Activated naive CD8-positive, alpha-beta T cell treated with anti-CD3 and anti-CD28 coated beads, Interleukin-2, amount 10 ng/mL, durations not matched to agents 7 days and 5 days (primary cell): ENCODE measurements at places on chromosomes 3 and 15.

DNA sequence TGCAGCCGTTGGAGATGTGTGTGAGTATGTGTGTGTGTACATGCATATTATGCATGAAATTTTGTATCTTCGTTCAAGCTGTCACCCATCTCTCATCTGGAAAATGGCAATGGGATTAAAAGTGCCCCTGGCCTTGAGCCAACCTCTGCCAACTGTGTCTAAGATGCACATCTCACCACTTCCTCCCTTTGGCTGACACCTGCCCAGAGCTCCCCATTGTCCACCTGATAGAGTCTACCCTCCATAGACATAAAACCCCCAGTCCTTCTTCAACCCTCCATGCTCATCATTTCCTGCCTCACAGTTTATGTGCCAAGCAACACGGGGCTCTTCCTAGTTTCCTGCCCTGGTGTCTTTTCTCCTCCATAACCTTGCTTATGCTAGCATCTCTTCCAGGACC is 187.5 kb upstream of the HES1 start:
- no peak for DNase-seq
- H3K4me1 ChIP-seq, result no peaks in the 10 kb centered on the region
- H3K27me3 ChIP-seq, result peaks cover 10% of the 10 kb centered on the region
- H3K36me3 ChIP-seq, result no peaks in the 10 kb centered on the region
- no peak overlapping the region for H3K4me3 ChIP-seq
- no peak overlapping the region for H3K27ac ChIP-seq

DNA sequence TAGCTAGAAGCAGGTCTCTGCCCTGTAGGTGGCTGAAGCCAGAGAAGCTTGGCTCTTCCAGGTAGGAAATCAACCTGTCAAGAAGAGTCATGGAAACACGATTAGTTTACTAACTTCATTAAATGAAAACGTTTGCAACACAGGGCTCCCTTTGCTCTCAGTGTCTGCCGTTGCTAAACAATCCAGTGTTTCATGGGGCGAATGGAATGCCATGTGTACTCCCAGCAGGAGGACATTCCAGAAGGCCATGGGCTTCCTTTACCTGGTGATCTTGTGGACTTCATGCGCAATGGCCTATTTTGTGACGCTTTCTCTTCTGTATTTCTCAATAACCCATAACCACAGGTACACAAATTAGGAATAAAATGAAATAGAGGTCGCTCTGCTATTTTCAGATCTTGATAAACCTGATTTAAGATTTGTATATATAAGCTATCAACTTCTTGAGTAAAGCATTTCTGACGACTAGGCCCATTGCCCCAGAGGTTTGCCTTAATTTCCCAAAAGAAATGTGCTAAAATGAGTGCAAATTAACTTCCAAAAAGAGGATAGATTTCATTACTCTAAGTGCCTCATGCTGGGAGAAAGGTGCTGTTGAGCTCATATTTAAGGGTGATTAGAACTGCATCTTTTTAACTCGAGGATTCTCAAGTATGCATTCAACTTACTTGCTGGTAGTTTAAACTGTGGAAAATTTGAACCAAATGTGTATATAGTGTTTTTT is 171.0 kb downstream of the EPHA3 start:
- H3K4me3 ChIP-seq, result no peak overlapping the region
- H3K36me3 ChIP-seq, result no peaks in the 10 kb centered on the region
- DNase-seq, result no peak

- peak; percentile 64 for DNase-seq
- H3K27ac ChIP-seq, result peak overlapping the region; percentile 46
- peaks cover 10% of the 10 kb centered on the region for H3K27me3 ChIP-seq
- peak overlapping the region; percentile 68 for H3K4me3 ChIP-seq
- H3K36me3 ChIP-seq, result no peaks in the 10 kb centered on the region
These were observed 12.3 kb upstream of the PCSK6 start for GRCh38 chr15:101501703-101502373.

- no peak overlapping the region for H3K27ac ChIP-seq
- peaks cover 5% of the 10 kb centered on the region for H3K4me1 ChIP-seq
- peaks cover 2% of the 10 kb centered on the region for H3K36me3 ChIP-seq
- peaks cover 31% of the 10 kb centered on the region for H3K27me3 ChIP-seq
- no peak overlapping the region for H3K4me3 ChIP-seq
These were observed 5.5 kb downstream of the ADGRG7 start for GRCh38 chr3:100614941-100615340.

DNA sequence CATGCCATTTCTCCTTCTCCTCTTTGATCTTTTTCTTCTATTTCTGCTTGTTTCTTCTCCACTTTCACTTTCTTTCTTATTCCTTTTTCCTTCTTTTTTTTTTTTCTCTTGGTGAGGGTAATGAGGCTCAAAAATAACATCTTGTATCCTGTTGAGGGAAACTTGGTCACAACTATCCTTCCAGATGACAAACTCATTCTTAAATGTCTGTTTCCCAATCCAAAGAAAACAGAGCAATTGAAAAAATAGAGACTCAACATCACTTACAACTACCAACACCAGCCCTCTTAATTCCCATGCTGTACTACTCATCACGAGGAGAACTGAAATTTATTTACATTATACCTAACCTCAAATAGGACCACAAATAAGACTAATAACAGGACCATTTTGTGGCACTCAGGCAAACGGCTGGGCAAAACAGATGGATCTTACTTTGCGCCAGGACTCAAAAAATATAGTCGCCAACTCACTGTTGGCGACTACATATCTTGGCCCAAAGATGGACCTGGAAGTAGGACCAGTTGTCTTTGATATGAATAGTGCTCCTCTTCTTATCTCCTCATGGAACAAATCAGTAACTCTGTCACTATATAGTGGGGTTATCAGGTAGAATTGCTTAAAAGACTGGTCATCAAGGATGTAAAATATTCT is 343.9 kb downstream of the ZBTB20 start:
- H3K36me3 ChIP-seq, result peaks cover 9% of the 10 kb centered on the region
- DNase-seq, result no peak
- no peak overlapping the region for H3K27ac ChIP-seq
- H3K27me3 ChIP-seq, result no peaks in the 10 kb centered on the region
- peaks cover 7% of the 10 kb centered on the region for H3K4me1 ChIP-seq

- H3K36me3 ChIP-seq, result no peaks in the 10 kb centered on the region
- peaks cover 3% of the 10 kb centered on the region for H3K4me1 ChIP-seq
- peaks cover 4% of the 10 kb centered on the region for H3K27me3 ChIP-seq
- no peak overlapping the region for H3K4me3 ChIP-seq
These were observed 22.1 kb downstream of the HOMER2 start for GRCh38 chr15:82930461-82930860.

GRCh38 chr3:189325454-189325853 is 153.7 kb downstream of the TPRG1 start:
- no peaks in the 10 kb centered on the region for H3K27me3 ChIP-seq
- peak overlapping the region; percentile 98 for H3K27ac ChIP-seq
- H3K4me3 ChIP-seq, result peak overlapping the region; percentile 86
- peaks cover 40% of the 10 kb centered on the region for H3K4me1 ChIP-seq
- DNase-seq, result no peak

DNA sequence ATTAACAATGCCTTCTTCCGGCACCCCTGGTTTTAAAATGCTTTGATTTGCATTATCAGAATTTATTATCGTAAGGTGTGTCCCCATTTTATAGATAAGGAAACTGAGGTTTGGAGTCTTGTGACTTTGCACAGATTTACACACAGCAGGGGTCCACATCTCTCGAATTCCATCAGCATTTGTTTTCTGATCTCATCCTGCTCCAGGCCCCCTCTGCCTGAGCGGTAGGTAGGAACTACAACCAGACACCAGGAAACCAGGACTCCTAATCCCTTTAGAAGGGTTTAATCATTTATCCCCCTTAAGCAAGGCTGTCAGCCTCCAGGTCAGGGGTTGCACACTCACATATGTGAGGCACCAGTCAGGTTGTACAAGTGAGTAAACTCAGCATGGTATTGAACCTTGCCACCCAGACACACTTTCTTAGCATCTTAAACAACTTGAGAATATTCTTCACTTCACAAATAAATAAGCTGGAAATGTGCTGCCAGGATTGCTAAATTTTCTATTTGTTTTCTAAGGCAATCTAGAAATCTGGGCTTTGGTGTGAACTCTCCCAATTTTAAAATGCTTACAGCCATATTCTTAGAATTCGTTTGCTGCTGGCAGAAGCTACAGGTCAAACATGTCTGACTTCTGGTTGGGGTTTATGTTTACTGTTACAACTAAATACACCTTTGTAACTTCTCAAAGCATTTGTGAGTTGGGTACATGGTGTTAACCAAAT is 31.7 kb upstream of the CMTM7 start:
- no peak for DNase-seq
- no peak overlapping the region for H3K27ac ChIP-seq
- no peaks in the 10 kb centered on the region for H3K4me1 ChIP-seq
- H3K4me3 ChIP-seq, result no peak overlapping the region
- H3K36me3 ChIP-seq, result no peaks in the 10 kb centered on the region

- H3K36me3 ChIP-seq, result no peaks in the 10 kb centered on the region
- H3K4me1 ChIP-seq, result no peaks in the 10 kb centered on the region
- H3K27me3 ChIP-seq, result no peaks in the 10 kb centered on the region
- H3K4me3 ChIP-seq, result no peak overlapping the region
- no peak for DNase-seq
These were observed 259.9 kb upstream of the NR2F2 start for GRCh38 chr15:96070636-96071035.

DNA sequence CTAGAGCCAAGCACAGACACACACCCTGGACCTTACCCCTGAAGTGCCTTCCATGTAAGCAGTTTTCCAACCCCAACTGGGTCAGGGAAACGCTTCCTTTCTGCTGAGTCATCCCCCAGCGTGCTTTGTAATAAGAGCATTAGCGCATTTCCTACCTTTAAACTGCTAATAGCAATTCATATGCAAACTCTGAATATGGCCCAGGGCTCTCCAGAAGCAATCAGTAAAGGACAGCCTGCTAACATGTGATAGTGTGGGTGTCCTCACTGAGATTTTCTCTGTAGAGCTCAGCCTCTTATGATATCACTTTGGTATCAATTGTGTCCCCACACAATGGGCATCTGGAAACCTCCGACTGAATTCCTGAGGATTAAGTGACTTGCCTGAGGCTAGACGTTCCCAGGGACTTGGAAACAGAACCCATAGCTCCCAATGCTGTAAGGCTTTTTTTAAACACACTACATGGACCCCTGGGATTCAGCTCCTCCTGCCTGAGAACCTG is 5.6 kb downstream of the GABRB3 start:
- no peaks in the 10 kb centered on the region for H3K4me1 ChIP-seq
- H3K27me3 ChIP-seq, result peaks cover 12% of the 10 kb centered on the region
- H3K36me3 ChIP-seq, result no peaks in the 10 kb centered on the region
